ENCODE measurements at places on chromosomes 12 and 14.

GRCh38 chr14:32681598-32681997, 257.1 kb upstream of the NPAS3 start:
- DNase-seq, result no peak

DNA sequence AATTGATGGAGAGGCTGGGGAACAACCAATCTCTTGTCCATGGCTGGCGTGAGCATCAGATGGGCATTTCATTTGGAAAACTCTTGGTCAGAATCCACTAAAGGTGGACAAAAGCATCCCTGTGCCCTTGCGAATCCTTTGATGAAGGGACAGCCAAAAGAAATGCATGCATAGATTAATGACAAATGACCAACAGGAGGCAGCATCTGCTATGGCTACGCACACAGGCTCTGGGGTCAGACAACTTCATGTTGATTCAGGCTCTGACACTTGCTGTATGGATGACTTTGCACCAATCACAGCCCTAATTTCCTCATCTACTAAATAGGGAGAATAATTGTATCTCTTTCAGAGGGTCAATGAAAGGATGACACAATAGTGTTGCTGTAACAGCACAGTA, 117.5 kb downstream of the ASCL4 start:
- DNase-seq, result no peak

DNA sequence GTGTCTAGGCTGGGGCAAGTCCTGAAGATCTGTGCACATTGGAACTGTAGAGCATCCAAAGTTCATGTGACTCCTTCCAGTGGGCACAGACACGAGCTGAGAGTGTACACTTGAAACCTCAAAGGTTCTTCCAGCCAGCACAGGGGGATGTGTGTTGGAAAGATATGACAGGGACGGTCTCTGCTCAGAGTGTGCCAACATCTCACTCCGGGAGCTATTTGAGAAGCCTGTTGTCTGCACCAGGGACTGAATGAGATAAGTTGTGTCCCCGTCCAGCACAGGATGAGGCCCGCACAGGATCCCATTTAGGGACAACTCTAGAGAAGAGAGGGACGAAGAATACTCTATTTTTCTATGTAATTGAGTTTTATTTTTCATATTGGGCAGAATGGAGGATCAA, 136.3 kb downstream of the SNAPC1 start:
- no peak for DNase-seq

- DNase-seq, result no peak
Measured at GRCh38 chr14:90788031-90788430, 28.2 kb downstream of the TTC7B start.

- DNase-seq, result no peak
Measured at GRCh38 chr12:94829552-94829951, 173.9 kb downstream of the NDUFA12 start.

GRCh38 chr12:25382311-25383106, 131.8 kb upstream of the KRAS start:
- DNase-seq, result peak; percentile 48

DNA sequence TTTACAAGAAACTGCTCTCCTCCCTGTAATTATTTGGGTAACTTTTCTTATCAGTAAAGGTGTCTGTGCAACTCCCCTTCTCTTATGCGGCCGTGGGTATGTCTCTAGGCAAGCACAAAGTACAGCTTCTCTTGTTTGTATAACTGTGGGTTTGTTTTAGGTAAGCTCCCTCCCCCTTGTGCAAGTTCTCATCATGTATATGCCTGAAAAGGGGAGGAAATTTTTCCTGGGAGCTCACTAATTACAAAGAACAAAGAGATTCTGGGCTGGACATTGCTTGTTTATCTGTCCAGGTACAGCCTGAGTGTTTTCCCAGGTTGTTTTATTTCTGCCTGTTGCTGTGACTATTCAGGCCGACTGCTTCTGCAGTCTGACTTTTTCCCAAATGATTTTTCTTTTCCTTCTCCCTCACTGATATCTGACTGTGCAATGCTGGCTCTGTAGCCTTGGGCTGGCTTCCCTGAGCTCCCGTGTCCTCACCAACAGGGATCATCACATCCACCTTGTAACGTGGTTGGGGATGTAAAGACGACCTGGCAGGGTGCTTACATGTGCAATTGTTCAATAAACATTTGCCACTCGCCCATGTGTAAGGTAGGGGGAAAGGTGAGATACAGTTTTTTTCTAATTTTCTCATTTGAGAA, 916.5 kb downstream of the AACS start:
- DNase-seq, result no peak

DNA sequence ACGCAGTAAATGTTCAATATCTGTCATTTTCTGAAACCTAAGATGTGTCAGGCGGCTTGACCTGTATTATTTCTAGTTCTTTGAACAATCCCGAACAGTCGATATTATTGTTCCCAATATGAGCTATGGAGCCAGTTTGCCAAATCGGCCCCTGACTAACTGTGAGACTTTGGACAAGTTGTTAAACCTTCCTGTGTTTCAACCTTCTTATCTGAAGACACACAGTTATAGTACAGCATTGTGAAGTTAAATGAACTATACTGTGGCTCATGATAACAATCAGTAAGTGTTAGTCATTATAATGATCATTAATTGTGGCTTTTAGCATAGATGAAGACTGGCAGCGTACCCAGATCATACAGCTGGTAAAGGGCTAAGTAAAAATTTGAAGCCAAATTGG, 23.4 kb downstream of the DDX47 start:
- DNase-seq, result no peak

- DNase-seq, result no peak
Measured at GRCh38 chr12:51702587-51702986, 111.6 kb downstream of the SCN8A start.

- no peak for DNase-seq
Measured at GRCh38 chr14:69580009-69580577, 5.4 kb upstream of the CCDC177 start.

DNA sequence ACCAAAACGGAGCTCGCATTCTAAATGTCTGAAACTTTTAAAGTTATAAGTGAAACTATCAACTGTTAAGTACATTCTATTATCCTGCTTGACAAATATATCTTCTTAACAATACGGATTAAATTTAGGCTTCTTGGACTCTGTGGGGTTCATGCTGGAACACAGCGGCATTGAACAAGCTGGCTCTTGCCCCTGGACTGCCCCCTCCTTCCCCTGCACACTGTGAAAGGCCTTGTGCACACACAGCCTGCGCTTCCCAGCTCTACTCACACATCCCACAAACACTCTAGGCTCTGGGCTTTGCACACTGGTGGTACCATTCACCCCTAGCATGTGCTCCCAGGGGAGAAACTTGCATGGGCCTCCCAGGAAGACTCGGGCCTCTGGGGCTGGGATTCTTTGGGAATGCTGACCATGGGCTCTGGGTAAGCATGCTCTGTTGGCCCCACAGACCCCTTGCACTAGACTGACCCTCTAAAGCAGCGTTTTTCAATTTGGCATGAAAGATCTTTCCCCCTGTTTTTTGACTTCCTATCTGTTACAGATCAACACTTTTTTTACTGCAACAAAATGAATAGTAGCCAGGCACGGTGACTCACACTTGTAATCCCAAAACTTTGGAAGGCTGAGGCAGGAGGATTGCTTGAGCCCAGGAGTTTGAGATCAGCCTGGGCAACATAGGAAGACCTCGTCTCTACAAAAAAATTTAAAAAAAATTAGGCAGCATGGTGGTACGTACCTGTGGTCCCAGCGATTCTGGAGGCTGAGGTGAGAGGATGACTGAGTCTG, 96.2 kb upstream of the CPM start:
- DNase-seq, result no peak

- no peak for DNase-seq
Measured at GRCh38 chr14:101463566-101464171, 97.6 kb upstream of the DIO3 start.

GRCh38 chr14:21238823-21239518, 30.3 kb downstream of the HNRNPC start:
- DNase-seq, result no peak

GRCh38 chr14:99274346-99275221, 2.6 kb upstream of the BCL11B start:
- DNase-seq, result peak; percentile 70

- DNase-seq, result no peak
Measured at GRCh38 chr14:54048736-54049135, 92.1 kb upstream of the BMP4 start.

DNA sequence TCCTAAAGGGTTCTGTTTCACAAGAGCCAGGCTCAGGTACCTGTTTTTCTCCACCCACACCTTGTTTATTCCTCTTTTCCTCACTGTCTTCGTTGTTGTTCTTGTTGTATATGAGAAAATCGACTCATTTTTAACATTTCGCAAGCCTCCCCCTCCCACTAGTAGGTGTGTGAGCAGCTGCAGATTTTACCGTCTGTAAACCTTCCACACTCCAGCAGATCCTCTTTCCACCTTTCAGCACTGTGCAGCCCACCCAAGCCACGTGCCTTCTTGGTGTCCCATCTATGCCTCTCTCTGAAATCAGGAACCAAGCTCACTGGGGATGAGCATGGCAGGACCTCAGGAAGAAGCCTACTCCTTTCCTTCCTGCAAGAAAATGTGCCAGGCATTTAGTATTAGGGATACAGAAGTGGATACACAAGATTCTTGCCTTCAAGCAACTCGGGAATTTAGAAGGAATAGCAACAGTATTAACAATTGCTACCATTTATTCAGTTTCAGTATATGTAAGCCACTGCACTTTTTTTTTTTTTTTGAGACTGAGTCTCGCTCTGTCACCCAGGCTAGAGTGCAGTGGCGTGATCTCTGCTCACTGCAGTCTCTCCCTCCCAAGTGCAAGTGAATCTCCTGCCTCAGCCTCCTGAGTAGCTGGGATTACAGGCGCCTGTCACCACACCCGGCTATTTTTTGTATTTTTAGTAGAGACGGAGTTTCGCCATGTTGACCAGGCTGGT, 113.6 kb downstream of the CHST11 start:
- DNase-seq, result no peak

- no peak for DNase-seq
Measured at GRCh38 chr12:127241072-127241817, 1025.7 kb upstream of the TMEM132C start.

GRCh38 chr14:87391066-87391465, 601.9 kb downstream of the GALC start:
- no peak for DNase-seq

GRCh38 chr12:5904969-5905368, 40.1 kb downstream of the ANO2 start:
- DNase-seq, result no peak

DNA sequence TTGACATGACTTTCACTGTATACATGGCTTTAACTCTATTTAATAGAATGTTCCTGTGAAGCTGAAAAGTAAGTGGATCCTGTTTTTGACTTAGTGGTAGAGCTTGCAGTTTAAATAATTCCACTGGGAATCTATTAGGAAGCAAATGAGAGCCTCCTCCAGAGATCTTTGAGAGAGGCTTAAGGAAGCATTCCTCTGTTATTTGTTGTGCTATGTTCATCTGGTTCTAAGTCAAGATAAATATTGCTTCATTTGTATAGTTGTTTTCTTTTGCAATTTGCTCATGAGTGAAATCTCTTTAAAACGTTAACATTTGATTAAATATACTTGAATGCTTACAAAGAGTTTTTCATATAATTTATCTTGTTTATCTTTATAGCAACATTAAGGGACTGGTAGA, 70.4 kb downstream of the TMTC2 start:
- no peak for DNase-seq

GRCh38 chr14:83120187-83120586, 1586.5 kb upstream of the SEL1L start:
- no peak for DNase-seq

GRCh38 chr12:12788675-12789368, 3.4 kb downstream of the APOLD1 start:
- DNase-seq, result peak; percentile 80

- DNase-seq, result no peak
Measured at GRCh38 chr12:91003737-91004136, 1.0 kb downstream of the EPYC start.
